NCI-H2029 treated with DMSO at 0.1 percent for 48 hours (cell line): ENCODE measurements at places on chromosomes 6 and 20.

DNA sequence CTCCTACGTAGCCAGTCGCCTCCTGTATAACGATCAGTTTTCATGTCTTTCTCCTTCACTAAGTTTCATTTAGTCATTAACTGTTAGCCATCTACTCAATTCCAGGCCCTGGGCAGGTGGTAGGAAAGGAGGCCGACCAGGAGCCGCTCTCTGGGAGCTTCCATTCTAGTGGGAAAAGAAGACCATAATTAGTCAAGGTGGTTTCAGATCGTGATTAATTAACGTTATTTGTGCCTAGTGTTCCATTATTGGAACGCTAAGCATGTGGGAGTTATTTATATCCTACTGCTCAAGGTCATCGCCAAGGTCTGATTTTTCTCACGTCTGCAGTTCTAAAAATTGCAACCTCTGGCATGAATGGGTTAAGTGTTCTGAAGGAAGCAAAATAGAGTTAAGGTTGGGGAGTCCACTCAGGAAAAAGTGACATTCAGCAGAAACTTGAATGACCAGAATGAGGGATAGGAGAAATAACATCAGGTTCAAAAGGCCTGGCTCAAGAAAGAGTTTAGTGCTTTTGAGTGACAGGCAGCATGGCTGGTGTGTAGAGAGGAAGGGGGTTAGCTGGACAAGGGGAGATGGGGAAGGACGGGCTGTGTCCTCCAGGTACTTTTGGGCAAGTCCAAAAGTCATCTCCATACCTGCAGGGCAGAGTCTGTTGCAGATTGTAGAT is 812 bp downstream of the SLC9A8 start:
- no peak for DNase-seq

- DNase-seq, result no peak
Measured at GRCh38 chr20:47325242-47325641, 31.3 kb downstream of the ZMYND8 start.

- DNase-seq, result no peak
Measured at GRCh38 chr20:51660672-51661608, 107.2 kb downstream of the ATP9A start.

DNA sequence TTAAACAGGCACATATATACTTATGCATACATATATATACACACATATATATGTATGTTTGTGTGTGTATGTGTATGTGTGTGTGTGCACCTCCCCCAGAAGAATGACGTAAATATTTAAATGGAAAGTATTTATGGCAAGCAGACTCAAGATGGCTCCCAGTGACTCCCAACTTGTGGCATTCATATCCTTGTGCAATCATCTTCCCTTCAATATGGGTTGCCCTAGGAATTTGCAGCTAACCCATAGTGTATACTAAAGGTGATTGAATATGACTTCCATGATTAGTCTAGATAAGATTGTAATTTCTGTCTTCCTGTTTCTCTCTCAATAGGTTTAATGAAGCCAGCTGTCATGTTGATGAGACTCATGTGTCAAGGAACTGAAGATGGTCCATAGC is 127.6 kb downstream of the TRDN start:
- DNase-seq, result no peak

DNA sequence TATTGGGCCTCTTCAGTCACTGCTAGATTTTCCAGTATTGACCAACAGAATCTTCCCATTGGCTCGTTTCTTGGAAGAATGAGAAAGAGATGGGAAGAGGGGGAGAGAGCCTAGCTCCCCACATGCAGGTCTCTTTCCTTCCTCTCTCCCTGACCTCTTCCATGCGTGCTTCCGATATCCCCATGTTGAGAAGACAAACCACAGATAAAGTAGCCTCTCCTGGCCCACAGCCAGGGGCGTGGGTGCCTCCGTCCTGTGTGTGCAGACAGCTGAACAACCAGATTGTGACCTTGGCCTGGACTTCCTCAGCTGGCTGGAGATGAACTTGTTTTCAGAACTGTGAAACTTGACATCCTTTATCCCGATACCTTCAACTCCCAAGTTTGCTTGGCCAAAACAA is 71.0 kb downstream of the EDN3 start:
- DNase-seq, result no peak

GRCh38 chr20:58759947-58760346 is 67.3 kb downstream of the NPEPL1 start:
- DNase-seq, result no peak

DNA sequence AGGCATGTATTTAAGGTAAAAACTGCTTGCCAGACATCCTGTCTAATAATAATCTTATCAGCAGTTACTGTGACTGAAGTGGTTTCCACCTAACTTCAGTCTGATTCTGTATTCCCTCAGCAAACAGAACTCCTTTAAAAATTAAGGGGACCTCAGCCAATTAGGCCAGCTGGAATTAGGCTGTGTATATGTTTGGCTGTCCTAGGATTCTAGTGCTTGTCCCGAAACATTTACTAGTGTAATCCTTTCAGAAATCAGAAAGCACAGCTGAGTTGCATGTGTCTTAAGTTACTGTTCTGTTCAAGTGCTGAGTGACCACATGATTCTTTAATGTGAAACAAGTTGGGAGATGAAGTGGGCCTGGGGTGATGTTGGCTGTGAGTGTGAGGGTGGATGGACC is 120.9 kb upstream of the SUPT3H start:
- DNase-seq, result no peak

DNA sequence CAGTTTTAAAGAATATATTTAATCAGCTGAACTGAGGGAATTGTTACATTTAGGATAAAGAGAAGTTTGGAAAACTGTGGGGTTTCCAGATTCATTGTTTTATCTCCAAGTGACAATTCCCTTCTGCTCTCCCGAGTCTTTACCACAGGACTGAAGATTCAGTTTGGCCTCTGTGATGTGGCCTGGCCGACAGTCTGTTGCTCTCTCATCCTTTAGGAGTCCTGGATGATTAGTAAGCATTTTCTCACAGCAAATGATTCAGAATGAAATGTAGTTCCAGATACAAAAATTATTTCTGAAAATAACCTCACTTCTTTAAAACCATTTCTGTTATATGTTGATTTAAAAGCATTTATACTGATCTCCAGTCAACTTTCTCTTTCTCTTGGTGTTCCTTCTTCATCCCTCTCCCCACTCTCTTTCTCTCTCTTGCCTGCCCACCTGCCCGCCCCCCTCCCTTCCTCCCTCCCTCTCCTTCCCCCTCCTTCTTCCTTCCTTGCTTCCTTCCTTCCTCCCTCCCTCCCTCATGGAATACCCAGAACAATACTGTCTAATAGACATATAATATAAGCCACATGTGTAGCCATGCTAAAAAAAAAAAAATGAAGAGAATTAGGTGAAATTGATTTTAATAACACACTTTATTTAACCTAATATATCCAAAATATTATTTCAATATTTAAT is 254.9 kb downstream of the PRL start:
- no peak for DNase-seq

DNA sequence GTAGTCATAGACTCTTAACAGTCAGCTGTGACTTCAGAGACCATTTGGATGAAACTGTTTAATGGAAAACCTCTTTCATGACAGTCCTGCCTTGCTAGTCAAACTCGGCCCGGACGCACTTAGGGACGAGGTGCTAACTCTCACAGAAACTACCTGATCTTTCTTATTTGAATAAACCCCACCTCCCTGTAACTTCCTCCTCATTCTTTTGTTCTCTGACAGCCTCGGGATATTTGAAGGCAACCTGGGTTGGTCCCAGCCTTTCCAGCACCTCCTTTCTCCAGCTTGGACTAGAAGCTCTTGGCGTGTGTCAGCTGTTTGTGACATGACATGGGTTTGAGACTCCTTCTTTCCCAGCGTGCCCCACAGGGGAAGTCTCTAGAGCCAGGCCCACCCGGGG is 175.3 kb upstream of the EXOC2 start:
- DNase-seq, result no peak

GRCh38 chr20:21174516-21175239 is 48.8 kb downstream of the KIZ start:
- no peak for DNase-seq

DNA sequence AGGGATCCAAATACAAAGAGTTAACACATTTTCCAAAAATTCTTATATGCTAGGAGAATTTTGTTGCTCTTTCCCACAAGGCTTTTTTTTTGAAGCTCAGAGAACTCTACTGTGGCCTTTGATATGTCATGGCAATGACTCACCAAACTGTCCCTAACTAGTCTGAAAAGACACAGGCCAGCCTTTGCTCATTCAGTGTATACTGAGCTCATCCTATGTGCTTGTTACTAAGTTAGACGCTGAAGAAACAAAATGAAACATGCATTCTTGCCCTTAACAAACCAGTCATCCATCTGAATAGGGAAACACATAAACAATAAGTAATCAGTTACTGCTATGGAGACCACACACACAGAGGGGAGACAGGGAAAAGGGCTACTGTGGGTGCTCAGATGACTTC is 291.8 kb downstream of the FOXC1 start:
- DNase-seq, result no peak

GRCh38 chr20:4068708-4069107 is 53.4 kb upstream of the RNF24 start:
- DNase-seq, result no peak

DNA sequence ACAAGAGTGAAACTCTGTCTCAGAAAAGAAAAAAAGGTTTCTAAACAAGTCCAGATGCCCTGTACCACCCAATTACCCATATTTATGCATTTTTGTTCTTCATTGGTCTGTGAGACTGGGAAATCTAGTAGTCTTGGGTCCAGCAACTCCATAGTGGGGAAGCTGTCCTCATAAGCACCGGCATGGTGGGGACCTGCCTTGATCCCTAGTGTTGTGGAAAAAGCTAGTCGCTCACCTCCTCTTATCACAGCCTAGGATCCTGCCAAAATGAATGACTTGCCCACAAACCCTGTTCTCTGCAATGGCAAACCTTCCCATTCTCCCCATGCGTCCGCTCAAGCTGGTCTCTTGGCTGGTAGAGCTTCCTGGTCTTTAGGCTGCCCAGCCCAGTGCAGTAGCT is 38.3 kb upstream of the GABRR1 start:
- no peak for DNase-seq

DNA sequence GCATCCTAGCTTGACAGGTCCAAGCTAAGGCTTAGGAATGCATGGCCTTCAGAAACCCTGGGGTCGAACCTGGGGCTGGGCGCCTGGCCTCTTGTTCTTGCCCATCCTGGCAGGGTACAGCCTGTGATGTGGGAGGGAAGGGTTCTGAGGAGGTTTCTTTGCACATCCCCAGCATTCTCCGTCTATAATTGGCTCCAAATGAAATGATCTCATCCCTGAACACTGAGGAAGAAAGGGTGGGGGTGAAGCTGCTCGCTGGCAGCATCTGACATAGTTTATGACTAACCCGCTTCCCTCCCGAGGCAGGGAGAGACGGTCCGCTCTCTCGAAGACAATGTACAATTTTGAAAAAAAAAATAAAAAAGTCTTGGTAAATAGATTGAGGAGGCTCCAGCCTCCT is 67.1 kb upstream of the ZNFX1 start:
- DNase-seq, result no peak

GRCh38 chr6:20092071-20092566 is 120.2 kb downstream of the MBOAT1 start:
- peak; percentile 83 for DNase-seq

- no peak for DNase-seq
Measured at GRCh38 chr6:169232507-169232931, 21.1 kb downstream of the THBS2 start.

DNA sequence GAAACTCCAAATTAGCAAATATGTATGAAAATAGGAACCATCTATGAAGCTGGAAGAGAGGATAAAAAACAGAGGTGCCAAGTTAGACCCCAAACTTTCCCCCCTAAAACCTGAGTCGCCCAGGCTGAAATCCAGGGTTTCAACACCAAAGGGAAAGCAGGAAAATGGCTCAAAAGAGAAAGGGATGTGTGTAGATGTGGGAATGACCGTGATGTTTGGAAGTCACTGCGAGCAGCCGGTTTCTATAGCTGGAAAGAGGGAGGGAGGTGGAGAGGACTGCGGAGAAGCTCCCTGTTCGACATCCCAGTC is 4.5 kb downstream of the RING1 start:
- no peak for DNase-seq

DNA sequence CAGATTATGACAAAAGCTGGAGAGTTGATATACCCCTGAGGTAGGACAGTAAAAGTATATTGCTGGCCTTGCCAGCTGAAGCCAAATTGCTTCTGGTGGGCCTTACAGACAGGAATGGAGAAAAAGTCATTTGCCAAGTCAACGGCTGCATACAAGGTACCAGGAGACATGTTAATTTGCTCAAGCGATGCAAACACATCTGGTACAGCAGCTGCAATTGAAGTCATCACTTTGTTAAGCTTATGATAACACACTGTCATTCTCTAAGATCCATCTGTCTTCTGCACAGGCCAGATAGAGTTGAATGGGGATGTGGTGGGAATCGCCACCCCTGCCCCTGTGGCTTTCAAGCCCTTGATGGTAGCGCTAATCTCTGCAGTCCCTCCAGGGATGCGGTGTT is 40.4 kb upstream of the POPDC3 start:
- no peak for DNase-seq

DNA sequence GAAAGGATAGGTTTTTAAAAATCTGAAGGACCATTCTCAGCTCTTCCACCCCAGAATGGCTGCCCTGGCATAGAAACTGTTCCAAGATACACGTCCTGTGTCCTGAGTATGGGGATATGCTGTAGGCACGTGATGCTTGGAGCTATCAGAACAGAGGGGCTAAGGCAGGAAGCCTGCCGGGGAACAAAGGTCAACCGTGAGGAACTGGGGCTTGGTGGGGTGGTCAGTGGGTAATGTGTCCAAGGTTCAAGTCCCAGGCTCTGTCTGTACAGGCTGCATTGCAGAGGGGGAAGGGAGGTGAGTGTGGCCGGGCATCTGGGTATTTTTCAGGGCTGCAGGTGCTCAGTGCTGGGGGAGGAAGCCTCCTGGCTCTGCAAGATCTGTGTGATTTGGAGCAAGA is 479.6 kb upstream of the CHD6 start:
- no peak for DNase-seq

DNA sequence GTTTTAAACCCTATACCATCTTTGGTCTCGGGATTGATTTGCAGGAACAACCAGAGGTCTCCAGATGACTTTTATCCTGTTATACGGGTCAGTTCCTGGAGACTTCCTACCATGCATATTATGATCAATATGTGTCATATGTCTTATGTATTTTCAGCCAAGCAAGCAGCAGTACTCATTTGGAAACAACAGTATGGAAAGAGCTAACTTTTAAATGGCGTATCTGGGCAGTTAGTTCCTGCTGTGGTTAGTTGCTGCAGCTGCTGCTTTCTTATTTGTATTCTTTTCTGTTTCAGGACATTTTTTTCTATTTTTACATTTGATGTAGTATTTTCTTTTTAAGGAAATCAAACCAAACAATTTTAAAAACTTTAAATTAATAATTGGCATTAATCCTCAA is 207.5 kb downstream of the MANEA start:
- no peak for DNase-seq

GRCh38 chr20:4071178-4071693 is 55.9 kb upstream of the RNF24 start:
- DNase-seq, result no peak

DNA sequence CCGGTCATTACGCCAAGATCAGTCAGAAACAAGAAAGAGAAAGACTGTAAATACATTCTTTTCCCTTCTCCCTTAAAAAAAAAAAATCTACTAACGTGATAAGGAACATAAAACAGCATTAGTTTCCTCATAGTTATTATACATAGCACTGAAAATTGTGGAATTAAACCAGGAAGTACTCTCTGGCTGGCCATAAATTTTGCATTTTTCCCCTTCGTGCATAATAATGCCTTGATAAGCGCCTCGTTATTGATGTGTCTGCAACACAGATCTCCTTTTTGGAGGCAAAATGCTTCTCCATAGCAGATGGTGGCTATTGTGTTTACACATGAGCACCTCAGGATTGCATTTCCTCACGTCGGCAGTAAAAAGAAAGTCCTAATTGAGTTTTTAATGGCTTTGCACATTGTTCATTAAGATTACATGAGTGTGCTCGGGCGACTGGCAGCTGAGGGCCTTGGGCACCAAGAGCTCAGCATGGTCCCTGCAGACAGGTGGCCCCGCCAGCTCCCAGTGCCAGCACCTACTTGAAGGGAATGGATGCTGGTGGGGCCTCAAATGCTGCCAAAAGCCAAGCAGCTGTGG is 394.5 kb downstream of the PTPRT start:
- DNase-seq, result peak; percentile 57
